AG08395 (cell line): ENCODE measurements at places on chromosomes 12 and 14.

DNA sequence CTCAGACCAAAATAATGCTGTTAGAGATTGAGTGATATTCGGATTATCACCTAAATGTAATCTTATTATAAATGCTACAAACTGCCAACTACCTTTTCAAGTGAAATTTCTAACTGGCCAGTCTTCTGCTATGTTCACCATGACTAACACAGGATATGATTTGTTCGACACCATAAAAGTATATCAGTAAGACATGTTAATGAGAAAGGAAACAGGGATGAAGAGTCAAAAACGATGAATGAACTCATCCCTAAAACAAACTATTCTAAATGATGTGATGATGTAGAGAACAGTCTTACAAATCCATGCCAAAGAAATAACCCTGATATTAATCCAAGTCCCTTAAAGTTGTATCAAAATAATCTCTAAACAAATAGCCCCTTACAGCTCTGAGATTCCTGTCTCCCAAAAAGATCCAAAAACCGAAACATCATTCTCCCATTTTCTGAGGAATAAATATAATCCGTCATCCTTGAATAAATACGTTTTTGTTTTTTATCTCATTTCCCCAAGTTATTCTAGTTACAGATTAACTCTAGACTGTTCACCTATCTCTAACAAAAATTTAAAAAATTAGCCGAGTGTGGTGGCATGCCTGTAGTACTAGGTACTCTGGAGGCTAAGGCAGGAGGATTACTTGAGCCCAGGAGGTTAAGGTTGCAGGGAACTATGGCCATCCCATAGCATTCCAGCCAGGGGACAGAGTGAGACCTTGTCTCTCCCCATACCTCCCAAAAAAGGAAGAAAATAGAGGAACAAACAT, 9.1 kb downstream of the SCAF11 start:
- DNase-seq, result no peak

- no peak for DNase-seq
Measured at GRCh38 chr14:35361141-35361480, 43.4 kb downstream of the NFKBIA start.

GRCh38 chr12:66617991-66618390, 60.9 kb downstream of the GRIP1 start:
- DNase-seq, result no peak

- DNase-seq, result peak; percentile 85
Measured at GRCh38 chr12:121872546-121873215, 14.0 kb upstream of the HPD start.

DNA sequence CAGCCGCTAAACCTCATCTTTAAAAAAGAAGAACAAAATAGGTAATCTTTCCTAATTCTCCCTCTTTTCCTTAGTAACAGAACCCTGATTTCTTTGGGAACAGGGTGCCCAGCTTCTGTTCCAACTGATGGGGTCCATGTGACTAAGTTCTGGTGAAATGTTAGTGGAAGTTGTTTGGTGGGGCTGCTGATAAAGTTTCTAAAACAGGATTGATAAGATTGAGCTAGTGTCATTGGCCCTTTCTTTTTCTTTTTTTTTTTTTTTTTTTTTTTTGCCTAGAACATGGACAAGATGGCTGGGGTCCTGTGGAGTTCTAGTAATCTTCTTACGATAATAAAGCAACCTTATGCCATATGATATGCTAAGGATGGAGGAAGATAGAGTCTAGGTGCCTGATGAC, 16.2 kb upstream of the TUBA1B start:
- DNase-seq, result no peak

GRCh38 chr14:78202976-78203375, 32.8 kb downstream of the NRXN3 start:
- DNase-seq, result no peak

- DNase-seq, result no peak
Measured at GRCh38 chr12:29639893-29640495, 142.5 kb upstream of the OVCH1 start.

GRCh38 chr12:709455-710020, 42.8 kb upstream of the WNK1 start:
- no peak for DNase-seq

- DNase-seq, result no peak
Measured at GRCh38 chr12:20696181-20696905, 1.2 kb downstream of the SLCO1C1 start.

DNA sequence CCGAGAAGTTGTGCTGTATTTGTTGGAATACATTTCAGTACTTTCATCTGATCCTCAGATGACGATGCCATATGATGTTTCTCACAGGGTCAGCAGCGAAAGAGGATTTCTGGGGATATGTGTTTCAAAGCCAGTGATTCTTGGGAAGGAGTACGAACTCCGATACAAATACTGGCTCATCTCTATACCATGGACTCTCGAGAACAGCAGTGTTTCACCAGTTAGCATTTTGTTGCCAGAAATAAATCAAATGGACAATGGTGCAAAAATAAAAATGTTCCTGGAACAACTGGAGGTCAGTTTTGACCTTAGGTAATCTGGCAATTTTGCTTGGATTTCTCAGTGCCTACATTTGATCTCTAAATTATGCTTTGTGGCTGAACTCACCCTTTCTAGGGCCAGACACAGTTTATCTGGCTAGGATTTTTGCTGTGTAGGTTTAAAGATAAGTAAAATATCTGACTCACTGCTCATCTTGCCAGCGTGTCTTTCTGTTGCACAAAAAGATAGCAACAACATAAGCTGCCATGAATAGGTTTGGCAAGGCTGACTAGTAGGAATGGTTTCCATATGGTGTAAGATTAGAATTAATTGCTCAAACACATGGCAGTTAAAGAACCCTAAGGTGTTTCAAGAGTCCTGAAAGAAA, 11.0 kb upstream of the MGP start:
- peak; percentile 13 for DNase-seq

GRCh38 chr12:108518716-108519496, 3.8 kb downstream of the FICD start:
- DNase-seq, result no peak

DNA sequence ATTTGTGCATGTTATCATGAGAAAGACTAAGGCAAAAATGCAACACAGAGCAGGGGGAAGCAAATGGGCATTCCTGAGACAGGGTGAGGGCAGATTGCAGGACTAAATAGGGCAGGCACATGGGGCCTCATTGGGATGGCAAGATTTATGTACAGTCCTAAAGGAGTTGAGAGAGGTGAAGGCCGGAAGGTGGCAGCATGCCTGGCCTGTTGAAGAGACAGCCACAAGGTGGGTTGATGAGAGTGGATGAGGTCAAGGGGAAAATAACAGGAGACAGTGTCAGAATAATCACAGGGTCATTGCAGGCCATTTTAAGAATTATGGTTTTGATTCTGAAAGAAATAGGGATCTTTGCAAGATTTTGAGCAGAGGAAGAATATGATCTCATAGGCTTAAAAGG, 21.0 kb downstream of the PAH start:
- DNase-seq, result no peak

DNA sequence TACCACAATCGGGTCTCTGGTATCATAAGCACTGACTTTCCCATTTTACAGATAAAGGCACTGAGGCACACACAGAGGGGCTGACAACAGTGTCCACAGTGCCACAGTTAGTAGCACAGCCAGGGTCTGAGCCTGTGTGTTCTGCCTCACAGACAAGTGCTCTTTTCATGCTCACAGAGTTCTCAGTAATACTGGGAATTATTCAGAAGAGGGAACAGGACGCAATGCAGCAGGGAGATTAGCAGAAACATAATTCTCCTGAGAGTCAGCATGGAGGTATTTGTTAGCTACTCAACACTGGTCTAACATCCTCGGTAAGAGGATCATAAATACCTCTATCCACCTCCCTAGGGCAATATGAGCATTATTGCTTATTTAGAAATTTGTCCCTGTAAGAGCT, 219.3 kb upstream of the EEA1 start:
- DNase-seq, result no peak

DNA sequence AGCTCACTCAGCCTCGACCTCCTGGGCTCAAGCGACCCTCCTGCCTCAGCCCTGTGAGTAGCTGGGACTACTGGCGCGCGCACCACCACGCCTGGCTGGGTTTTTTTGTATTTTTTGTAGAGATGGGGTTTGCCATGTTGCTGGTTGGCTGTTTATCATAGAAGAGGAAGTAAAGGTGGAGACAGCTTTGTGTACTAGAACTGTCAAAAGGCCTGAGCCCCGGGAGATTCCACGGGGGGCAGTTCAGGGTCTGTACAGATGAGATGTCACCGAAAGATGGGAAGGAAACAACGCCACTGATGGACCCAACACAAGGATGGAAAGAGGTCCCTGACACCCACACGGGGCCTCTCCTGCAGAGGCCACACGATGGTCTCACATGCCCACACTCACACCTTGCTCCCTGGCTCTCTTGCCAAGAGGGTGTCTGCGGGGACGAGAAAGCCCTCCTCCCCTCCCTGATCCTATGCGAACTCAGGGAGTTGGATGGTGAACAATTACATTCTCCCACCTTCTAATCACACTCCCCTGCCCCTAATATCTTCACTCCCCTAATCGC, 66.6 kb downstream of the KDM2B start:
- DNase-seq, result no peak

- no peak for DNase-seq
Measured at GRCh38 chr14:52011523-52011922, 22.2 kb downstream of the RTRAF start.

DNA sequence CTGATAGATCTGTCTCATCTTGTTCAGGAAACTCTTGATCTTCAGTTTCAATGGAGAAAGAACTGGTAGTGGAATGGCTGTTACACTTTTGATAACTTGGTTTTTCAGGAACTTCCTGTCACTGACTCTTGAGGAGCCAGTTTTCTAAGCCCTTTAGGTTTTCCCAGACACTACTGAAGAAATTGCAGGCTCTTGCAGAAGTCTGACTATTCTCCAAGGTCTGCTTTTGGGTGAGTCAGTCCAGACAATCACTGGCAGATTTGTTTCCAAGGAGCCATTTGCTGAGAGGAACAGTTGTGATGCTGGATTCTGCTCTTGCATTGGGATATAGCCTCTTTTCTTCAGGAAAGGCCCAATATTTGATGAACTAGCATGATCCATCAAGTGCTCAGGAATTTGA, 468.0 kb downstream of the FUT8 start:
- peak; percentile 15 for DNase-seq

DNA sequence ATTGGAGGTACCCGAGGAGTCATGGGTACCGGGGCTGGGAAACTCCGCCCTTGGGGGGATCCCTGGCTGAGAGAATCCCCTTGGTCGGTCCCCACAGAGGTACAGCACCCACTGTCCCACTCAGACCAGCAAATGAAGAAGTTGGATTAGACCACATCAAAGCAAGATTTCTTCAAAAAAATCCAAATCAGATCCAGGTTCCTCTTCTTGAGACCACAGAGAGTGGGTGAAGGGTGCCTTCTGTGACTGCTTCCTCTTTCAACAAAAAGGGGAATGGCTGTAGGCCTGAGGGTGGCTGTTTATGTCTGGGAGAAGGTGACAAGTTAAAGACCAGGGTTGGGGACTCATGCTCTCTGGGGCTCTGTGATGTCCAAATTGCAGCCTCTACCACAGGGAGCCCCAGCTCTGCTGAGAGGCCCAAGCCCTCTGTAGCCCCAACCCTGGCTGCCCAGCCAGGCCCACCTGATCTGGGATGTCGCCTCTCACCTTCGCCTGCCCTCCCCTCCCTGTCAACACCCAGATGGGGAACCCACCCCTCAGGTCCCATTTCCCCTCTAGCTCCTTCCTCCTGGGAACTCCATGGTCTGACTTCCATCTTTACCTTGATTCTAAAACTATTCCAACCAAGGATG, 50.9 kb downstream of the ZFP36L1 start:
- DNase-seq, result no peak

GRCh38 chr14:99773521-99774497, 19.4 kb upstream of the EML1 start:
- DNase-seq, result no peak

GRCh38 chr14:71328183-71328582, 420.9 kb downstream of the PCNX1 start:
- DNase-seq, result no peak

DNA sequence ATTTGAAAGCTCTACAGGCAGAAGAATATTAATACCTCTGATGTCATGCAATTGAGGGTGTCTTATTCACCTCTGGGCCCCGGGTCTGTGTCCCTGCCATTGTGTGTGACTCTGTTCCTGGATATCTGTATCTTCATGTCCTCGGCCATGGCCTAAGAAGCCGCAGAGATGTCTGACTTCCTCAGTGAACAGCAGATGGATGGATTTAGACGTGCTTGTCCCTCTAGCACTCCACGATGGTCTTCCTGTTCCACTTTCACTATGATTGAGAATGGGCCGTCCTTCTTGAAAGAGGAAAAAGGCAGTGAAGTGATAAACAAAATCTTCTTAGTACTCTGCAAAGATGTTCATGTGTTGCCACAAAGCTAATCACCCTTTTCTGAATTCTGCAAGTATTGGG, 217.4 kb downstream of the SLC41A2 start:
- no peak for DNase-seq

GRCh38 chr12:12620730-12621315, 9.1 kb downstream of the CREBL2 start:
- no peak for DNase-seq

DNA sequence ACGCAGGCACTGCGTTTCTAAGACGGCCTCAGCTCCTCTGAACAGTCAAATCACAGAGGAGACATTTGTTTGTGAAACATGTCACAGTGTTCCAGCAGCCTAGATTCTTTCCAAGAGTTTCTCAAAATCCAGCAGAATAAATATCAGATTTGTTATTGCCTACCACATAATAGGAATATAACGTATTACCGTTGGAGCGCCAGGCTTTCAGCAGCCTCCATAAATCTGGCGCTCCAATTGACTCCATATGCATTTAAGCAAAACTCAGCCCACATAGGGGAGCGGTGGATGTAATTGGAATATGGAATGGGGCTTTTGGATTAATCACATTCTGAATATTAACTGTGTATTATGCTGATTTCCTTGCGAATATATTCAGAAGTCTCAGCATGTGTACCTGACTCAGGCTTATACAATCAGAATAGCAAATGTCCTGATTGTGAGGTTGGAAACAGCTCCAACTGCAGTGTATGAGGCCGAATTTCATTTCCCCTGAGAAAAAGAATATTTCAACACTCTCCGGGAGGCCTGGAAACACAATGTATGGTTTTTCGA, 174.0 kb downstream of the ASCL4 start:
- no peak for DNase-seq

GRCh38 chr14:76612654-76613053, 148.6 kb upstream of the VASH1 start:
- no peak for DNase-seq

DNA sequence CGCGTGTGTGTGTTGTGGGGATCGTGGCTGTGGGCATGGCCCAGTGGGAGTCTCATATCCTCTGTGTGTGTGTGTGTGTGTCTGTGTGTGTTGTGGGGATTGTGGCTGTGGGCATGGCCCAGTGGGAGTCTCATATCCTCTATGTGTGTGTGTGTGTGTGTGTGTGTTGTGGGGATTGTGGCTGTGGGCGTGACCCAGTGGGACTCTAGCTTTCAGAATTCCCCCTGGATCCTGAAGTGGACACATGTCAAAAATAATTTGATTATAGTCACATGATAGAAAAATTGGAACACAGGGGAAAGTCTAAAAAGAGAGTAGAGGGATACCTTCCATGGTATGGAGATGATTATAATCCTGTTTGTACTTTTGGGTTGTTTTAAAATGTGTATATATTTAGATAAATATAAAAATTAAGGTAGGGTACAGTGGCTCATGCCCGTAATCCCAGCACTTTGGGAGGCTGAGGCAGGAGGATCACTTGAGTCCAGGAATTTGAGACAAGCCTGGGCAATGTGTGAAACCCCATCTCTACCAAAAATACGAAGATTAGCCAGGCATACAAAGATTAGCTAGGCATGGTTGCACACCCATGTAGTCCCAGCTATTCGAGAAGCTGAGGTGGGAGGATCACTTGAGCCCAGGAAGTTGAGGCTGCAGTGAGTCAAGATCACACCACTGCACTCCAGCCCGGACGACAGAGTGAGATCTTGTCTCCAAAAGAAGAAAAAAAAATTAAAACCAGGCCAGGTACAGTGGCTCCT, 11.0 kb downstream of the PAPLN start:
- no peak for DNase-seq

GRCh38 chr14:23572524-23572828, 4.9 kb upstream of the AP1G2 start:
- no peak for DNase-seq
